ENCODE measurements at places on chromosomes 12 and 14.

DNA sequence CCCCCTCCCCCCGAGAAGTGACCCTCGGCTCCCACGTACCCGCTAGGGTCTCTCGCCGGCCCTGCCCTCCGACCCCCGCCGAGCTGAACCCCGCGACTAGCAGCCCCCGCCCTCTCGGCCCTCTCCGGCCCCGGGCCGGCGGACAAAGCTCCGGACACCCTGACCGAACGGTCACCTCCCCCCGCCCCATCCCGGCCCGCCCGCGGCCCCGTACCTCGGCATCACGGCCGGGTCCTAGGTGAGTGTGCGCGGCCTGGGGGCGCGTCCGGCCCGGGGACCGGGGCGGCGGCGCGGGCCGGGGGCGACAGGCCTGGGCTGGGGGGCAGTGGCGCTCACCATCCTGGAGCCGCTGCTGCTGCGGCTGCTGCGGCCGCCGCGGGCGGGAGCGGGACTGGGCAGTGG, at the start of gene FIGNL2:
Gene FIGNL2 (minus strand): TSS at position 393 of the 402 bp plus-strand sequence. CDS start 26,305 bp downstream, outside the sequence.
- peak; percentile 36 for DNase-seq

GRCh38 chr12:124165695-124166094, 129.2 kb upstream of the RFLNA start:
- DNase-seq, result no peak

GRCh38 chr12:3470296-3470695, 20.7 kb upstream of the PRMT8 start:
- DNase-seq, result no peak

GRCh38 chr12:88241862-88242570, 99.9 kb downstream of the TMTC3 start:
- peak; percentile 66 for DNase-seq

DNA sequence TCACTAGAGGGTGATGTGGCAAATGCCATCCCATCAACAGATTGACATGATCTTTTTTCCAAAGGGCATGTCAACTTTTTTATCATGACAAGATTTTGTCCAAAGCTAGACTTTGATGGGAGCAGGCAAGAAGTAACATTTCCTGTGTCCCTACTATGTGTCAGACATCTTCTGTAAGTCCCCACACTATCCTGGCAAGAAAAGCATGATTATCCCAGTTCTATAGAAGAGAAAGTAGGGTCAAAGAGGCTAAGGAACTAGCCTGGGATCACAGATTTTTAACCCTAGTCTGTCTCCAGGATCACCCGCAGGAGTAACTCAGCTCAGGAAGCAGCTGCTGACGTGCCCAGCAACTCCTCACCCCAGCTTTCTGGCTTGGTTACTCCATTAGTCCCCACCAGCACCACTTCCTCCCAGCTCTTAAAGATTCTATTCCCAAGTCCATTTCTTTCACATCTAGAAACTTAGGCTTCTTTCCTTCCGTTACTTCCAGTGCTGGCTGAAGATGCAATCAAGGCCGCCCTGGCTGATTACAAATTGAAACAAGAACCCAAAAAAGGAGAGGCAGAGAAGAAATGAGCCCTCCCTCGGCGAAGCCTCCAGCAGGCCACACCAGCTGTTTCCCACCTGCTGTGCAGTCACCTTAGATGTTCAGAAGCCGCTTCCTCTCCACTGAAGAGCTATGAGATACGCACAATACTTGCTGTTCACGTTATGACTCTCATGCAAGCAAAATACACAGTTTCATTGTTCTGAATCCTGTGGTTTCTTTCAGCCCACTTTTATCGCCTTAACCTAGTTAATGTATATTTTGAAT, 6.2 kb downstream of the ISCU start:
- no peak for DNase-seq

GRCh38 chr12:110266980-110267620, 13.9 kb upstream of the ATP2A2 start:
- DNase-seq, result peak; percentile 45

DNA sequence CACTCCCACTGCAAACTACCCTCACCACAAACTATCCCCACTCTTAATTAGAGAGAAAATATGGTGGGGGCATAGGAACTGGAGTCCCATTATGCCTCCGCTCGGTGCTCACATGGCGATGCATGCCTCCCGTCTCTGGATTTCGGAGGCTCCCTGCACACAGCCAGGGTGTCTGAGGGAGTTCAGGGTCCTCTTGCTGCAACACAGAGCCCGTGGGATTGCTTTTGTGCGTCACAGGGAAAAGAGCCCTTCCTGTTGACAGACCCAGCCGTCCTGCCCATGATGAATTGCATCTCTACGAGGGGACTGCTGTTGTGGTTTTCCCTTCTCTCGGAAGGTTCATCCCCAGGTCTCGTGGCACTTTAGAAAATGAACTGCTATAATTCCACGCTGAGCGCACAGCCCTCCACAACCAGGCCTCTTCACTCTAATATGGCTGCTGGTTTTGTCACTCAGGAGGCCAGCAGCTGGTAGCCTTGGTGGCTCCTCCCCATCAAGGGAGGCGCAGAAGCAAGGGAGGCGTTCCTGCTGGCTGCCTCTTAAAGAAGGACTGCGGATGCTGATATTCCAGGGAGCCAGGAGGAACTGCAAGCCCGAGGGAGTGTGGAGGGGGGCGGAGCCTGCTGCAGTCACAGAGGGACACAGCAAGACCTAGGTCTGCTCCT, 158.0 kb downstream of the KCNA5 start:
- peak; percentile 49 for DNase-seq

DNA sequence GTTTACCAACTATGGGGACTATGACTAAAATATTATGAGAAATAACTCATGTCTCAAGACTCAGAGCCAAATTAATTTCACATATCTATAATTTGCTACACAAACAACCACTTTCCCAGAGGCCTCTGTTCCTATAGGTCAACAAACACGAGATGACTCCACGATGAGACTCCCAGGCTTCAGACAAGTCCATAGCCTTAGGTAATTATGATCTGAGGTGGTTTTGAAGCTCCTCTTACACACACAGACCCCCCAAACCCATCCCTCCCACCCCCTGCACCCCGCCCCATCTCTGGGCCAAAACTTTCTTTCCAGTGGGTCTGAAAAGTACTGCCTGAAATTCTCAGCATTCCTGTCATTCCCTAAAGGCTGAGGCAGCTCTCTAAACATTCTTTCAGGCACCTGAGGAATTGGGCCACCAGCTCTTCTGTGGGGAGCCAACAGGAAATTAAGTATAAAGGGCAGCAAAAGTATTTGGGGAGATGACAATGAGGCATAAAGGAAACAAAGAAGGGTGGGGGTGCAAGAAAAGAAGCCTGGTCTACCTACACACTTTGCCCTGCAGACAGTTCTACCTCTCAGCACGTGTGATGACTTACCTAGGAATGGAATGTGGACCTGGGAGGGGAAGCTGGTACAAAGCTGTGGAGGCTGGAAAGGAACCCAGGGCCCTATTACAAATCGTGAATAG, 143.6 kb downstream of the PAWR start:
- DNase-seq, result peak; percentile 42

DNA sequence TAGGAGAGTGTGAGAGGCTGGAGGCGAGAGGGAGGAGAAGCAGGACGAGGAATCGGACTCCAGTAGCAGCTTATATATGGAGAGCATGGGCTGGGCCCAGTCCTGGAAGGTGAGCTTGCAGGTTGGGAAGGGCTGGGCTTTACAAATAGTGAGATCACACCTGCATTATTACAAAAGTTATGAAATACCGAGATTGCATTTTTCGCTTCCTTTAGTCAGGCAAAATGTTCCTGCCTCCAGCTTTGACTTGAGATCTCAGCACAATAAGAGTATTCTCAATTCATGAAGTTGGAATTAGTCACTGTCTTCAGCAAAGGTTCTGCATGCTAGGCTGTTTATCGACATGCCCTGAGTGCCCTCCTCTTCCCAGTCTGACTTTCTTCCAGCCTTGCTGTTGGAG, at the start of gene KRT6B:
Gene KRT6B (minus strand): TSS at position 46 of the 400 bp plus-strand sequence. CDS start 68 bp downstream, outside the sequence.
- DNase-seq, result no peak

GRCh38 chr12:124626971-124627411, 59.6 kb upstream of the NCOR2 start:
- DNase-seq, result peak; percentile 43

- no peak for DNase-seq
Observed at GRCh38 chr12:11661491-11662089, 12.1 kb downstream of the ETV6 start.

- DNase-seq, result peak; percentile 19
Observed at GRCh38 chr12:45309836-45310626, 94.1 kb downstream of the ANO6 start.

- no peak for DNase-seq
Observed at GRCh38 chr14:46818147-46818546, 166.6 kb upstream of the RPL10L start.

DNA sequence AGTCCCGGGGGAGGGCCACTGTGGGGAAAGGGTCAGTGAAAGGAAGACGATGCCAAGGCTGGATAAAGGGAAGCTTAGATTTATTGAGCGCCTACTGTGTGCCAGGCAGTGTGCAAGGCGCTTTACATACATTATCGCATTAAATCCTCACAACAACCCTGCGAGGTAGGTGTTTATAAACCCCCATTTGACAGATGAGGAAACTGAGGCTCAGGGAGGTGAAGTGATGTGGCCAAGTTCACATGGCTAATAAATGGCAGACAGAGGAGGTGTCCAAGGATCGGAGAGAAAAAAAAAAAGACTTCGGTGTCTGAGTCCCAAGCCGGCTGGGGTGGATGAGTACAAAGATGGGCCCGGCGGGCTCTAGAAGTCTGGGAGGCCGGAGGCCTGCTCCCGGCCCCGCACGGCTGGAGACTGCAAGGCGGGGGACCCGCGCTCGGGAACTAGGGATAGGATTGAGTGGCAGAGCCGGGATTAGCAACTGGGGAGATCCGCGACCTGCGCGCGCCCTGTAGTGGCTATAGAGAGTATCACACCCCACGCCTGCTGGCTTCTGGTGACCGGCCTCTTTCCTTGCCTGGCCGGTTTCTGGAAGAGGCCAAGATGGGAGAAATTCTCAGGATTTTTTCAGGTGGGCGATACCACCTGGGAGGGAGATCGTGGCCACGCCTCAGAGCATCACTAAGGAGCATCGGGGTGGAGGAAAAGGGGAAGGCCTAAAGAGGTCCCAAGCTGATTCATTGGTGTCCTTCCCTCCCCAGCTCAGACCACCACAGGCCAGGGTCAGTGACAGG, 3.9 kb downstream of the DDN start:
- DNase-seq, result peak; percentile 96

GRCh38 chr14:92646952-92647796, 101.3 kb downstream of the LGMN start:
- DNase-seq, result peak; percentile 70

DNA sequence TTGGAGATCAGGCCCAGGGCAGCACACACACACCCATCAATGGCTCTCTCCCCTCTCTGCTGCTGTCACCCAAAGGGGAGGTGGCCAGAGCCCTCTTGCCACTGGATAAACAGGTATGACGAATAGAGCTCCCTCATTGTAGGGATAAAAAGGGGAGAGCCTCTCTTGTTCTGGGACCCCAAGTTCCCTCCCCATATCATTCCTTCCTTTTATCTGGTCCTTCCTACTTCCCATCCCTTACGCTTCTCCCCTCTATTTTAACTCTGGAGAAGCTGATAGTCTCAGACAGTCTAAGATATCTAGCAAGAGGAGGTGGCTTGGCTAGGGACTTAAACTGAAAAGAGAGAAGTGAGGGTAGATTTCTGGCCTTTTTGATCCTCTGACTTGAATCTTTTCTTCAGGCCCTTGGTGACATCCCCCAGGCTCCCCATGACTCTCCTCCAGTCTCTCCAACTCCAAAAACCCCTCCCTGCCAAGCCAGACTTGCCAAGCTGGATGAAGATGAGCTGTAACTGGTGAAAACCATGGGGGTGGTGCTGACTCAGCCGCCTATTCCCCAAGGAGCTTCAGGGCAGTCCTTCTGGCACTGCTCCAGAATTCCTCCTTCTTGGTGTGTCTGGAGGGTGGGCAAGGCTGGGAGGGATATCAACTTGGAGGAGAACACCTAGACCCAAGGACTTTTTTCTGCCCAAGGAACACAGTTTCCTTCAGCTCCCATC, 5.3 kb downstream of the ARHGEF25 start:
- DNase-seq, result no peak

DNA sequence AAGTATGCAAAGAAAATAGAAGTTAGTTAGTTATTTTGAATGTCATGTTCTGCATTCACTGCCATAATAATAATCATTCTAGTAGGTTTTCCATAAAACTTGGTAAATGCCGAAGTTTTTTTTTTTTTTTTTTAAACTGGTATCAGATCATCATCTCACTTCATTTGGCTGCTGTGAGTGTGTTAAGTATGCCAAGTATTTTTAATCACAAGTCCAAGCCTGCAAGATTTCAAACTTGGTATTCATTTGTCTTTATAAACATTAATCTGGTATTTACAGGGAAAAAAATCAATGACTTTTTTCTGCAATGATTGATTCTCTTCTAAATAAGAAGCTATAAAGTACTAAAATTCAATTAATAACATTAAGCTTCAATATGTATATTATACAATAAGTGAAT, 248.9 kb downstream of the CCDC59 start:
- DNase-seq, result no peak

DNA sequence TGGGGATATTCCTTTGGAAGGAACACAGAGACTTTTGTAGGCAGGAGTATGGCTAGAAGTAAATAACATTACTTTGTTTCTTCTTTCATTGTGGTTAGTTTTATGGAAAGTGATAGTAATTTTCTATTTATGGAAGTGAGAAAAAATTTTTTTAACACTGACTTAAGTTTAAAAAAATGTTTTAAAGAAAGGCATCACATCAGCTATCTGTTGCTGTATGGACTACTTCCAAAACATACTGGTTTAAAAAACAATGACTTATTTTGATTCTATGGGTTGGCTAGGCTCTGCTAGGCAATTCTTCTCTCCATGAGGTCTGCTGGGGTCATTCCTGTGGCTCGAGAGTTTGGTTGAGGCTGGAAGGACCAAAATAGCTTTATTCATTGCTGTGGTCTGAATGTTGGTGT, 31.7 kb upstream of the SLC38A2 start:
- DNase-seq, result no peak

- no peak for DNase-seq
Observed at GRCh38 chr12:46101485-46101869, 111.1 kb upstream of the SCAF11 start.

DNA sequence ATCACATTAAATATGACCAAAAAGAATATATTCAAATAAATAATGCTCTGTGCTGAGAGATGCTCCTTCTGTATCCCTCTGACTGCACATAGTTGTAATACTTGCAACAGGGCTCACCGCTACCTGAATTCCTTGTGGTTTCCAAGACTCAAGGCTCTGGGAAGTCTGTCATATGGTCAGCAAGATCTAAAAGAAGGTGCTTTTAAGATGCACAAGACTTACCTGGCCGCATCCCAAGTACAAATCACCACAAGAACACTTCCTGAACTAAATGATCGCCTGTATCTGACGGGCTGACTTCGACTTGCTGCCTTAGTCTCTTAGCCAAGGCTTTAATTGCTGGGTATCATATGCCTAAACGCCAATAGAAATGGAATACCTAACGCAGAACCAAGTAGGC, 67.2 kb downstream of the HECTD4 start:
- peak; percentile 20 for DNase-seq

- peak; percentile 23 for DNase-seq
Observed at GRCh38 chr14:85566603-85567002, 36.7 kb downstream of the FLRT2 start.

GRCh38 chr12:2449586-2449985, 345.2 kb upstream of the FKBP4 start:
- DNase-seq, result no peak

- DNase-seq, result peak; percentile 84
Observed at GRCh38 chr12:124914392-124915238, at the start of gene UBC. TSS of gene UBC (minus strand) at chr12:124914650. CDS start at chr12:124913771, 879 bp downstream.

All from AG08396 (cell line).